ENCODE measurements at places on chromosomes 3 and 15. TPM values are rescaled to one million over a fixed set of nuclear protein-coding genes. Genes with fewer than 3 reads are reported as not detected.

The C3orf52 gene
- total RNA-seq, result 6.2 TPM

The FBN1 gene
- total RNA-seq, result 1,470 TPM

The GPR149 gene
- total RNA-seq, result not detected

The NTRK3 gene
- 7.1 TPM for total RNA-seq

The FAM107A gene
- under 0.01 TPM for total RNA-seq

The DUT gene
- 34.2 TPM for total RNA-seq

The PAK6 gene
- not detected for total RNA-seq

The ATP8B4 gene
- total RNA-seq, result 0.30 TPM

The SYNM gene
- 2.4 TPM for total RNA-seq

The PARP3 gene
- total RNA-seq, result 26.6 TPM

The PCSK6 gene
- total RNA-seq, result 3.4 TPM

The LYZL4 gene
- total RNA-seq, result 0.23 TPM

The TMEM158 gene
- total RNA-seq, result 8.7 TPM

The HYPK gene
- 6.8 TPM for total RNA-seq

The RBPMS2 gene
- not detected for total RNA-seq

The RTP3 gene
- not detected for total RNA-seq

The NEDD4 gene
- total RNA-seq, result 13.5 TPM

The PAQR5 gene
- 0.15 TPM for total RNA-seq

The MAP1A gene
- 31.1 TPM for total RNA-seq

The CADPS gene
- 0.82 TPM for total RNA-seq

The SPINK8 gene
- total RNA-seq, result not detected

The PIGZ gene
- 2.0 TPM for total RNA-seq

The RAB5A gene
- total RNA-seq, result 16.8 TPM

The HRG gene
- total RNA-seq, result not detected

The LRRFIP2 gene
- total RNA-seq, result 47.9 TPM

The FEM1B gene
- 35.0 TPM for total RNA-seq

The ZNF80 gene
- total RNA-seq, result not detected

The SCN11A gene
- total RNA-seq, result under 0.01 TPM

The HDC gene
- total RNA-seq, result not detected

The IQCH gene
- total RNA-seq, result 1.3 TPM

The IL20RB gene
- 0.53 TPM for total RNA-seq

The DISP2 gene
- 0.12 TPM for total RNA-seq

The PDZRN3 gene
- total RNA-seq, result 14.3 TPM

The GOLGA6D gene
- total RNA-seq, result not detected

The CCDC191 gene
- 1.4 TPM for total RNA-seq

The NMNAT3 gene
- 0.23 TPM for total RNA-seq

The FOXB1 gene
- not detected for total RNA-seq

The CCDC39 gene
- total RNA-seq, result not detected

The CPNE4 gene
- not detected for total RNA-seq

The CELSR3 gene
- total RNA-seq, result 0.45 TPM

All from smooth muscle cell of the coronary artery (primary cell).